ENCODE measurements at places on chromosomes 1 and 21.

DNA sequence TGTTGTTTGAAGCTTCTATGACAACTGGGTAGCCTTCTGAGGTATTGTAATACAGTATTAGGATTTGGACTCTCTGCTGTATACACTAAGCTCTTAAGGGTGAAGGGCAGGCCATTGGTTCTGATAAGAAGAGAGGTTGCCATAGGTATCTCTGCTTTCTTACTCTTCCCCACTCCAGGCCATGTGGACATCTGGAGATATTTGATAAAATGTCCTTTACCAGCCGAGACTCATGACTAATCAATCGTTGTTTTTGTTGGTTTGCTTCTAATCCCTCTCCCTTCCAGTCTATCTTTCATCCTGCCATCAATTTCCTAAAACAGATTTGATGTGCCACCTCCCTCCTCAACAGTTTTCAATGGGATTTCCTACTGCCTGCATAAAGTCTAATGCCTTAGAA, 64.6 kb upstream of the WDR26 start:
- DNase-seq = no peak

DNA sequence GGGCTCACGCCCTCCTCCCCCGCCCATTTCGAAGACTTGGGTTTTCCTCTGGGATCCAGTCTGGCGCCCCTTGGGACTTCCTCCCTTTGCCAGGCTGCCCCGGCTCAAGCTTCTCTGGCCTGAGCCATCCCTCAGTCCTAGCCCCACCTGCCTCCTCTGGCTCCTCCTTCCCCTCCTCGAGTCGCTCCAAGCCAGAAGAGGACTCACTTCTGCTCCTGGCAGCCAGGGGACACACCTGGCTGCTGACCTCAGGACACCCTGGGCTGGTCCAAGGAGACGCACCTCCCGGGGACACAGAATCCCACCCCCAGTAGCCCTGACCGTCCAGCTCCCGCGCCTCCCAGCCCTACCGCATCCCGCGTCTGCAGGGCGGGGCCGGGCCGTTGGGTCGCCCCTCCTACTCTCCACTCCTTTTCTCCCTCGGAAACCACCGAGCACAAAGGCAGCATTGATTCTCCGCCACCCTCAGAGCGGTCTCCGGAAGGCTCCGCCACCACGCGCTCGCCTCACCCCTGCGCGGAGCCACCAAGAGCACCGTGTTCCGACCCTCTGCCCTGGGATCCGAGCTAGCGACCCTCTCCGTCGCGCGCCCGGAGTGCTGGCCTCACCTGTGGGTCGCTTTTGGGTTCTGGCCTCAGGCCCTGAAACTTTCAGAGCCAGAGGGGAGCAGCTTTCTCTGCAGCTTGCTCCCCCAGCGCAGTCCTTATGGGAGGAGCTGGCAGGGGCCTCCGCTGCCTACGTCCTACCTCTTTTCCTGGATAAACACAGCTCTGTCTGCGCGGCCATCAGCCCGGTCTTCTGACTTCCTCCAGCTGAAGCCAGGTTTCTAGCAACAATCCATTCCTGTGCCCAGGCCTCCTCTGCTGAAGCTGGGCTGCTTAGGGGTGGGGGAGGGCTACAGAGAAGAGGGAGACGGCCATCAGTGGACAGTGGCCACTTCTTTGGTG, at the start of gene C2CD4D:
TSS of gene C2CD4D (minus strand) at position 364 of the 947 bp plus-strand sequence. CDS start 831 bp downstream, outside the sequence.
- DNase-seq = no peak

GRCh38 chr1:17246971-17247370, 1.9 kb upstream of the PADI3 start:
- DNase-seq = no peak

GRCh38 chr1:17045150-17045549, 8.7 kb downstream of the SDHB start:
- no peak for DNase-seq

DNA sequence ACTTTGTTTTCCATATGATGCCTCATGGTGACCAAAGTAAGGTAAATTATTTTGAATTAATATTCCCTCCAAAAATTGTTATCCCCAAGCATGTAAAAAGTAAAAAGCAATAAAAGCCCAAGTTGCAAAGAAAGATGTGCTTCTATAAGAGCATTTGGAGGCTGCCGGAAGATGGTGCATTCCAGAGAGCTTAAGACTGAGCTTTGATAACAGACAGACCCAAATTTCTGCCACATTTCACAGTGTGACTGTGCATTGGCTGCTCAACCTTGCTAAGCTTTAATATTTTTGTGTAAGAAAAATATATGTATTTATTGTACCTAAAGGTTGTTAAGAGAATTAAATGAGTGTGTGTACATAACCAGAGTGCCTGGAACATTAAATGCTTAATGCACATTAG, 67.9 kb downstream of the CYYR1 start:
- no peak for DNase-seq

GRCh38 chr1:97461782-97462181, 459.1 kb downstream of the DPYD start:
- DNase-seq = no peak

DNA sequence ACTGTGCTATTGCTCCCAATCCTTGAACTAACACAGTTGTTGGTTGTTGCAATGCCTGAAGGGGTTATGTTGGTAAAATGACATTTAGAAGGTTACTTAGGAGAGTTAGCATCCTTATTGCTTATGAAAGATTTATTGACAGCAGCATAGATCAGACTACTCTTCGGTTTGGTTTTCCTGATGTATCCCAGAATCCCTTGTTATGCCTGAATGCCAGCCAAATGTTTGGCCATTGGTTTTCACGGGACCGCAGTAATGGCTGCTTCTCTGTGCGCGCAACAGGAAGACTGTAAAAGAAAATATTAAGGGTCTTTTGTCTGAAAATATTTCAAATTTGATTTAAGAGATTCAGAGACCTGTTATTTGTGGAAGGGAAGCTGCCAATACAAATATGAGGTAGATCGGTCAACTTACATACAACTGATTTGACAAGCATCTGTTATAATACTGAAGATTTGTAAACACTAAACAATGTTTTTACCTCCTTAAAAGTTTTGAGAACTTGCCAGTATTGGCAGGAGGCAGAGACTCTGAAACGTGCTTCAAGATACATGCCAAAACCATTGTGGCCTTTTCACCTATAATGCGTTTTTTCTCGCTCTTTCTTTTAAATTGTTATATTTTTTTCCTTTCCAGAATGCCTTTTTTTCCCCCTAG, 8.3 kb downstream of the NFIA start:
- no peak for DNase-seq

- DNase-seq = no peak
Measured at GRCh38 chr1:29805896-29806160, 569.5 kb downstream of the PTPRU start.

All from stimulated activated CD8-positive, alpha-beta memory T cell treated with anti-CD3 and anti-CD28 coated beads, Interleukin-15, amount 100 ng/mL, for 24 hours (primary cell).